Type B pancreatic cell (in vitro differentiated cells): ENCODE measurements at places on chromosomes 12 and 14. TPM values are rescaled to one million over a fixed set of nuclear protein-coding genes. Genes with fewer than 3 reads are reported as not detected.

COX8C gene
- not detected in 2 replicates for total RNA-seq

GRIP1 gene
- 18.5 and 29.0 TPM in 2 replicates for total RNA-seq

SMOC1 gene
- 7.2 and 20.7 TPM in 2 replicates for total RNA-seq

RD3L gene
- not detected in 2 replicates for total RNA-seq

CD163L1 gene
- total RNA-seq: 0.83 TPM in 1 of 2 replicates, not detected in the other

IL26 gene
- total RNA-seq: not detected in 2 replicates

SOAT2 gene
- 0.97 and 1.9 TPM in 2 replicates for total RNA-seq

EPYC gene
- total RNA-seq: 0.53 TPM in 1 of 2 replicates, not detected in the other

IAPP gene
- 10.0 and 10.4 TPM in 2 replicates for total RNA-seq

IL31 gene
- not detected in 2 replicates for total RNA-seq

BICD1 gene
- total RNA-seq: 37.7 and 74.3 TPM in 2 replicates

FAM186B gene
- 0.14 and 0.21 TPM in 2 replicates for total RNA-seq

TEDC1 gene
- total RNA-seq: 11.9 and 22.1 TPM in 2 replicates

ARHGEF25 gene
- total RNA-seq: 4.7 and 34.6 TPM in 2 replicates
